ENCODE measurements at places on chromosomes 4 and X.
A peak's percentile ranks its signal among the peaks of the same experiment; 100 is the strongest.

GRCh38 chrX:148905400-148905799, 405.0 kb downstream of the AFF2 start:
- DNase-seq, result no peak

DNA sequence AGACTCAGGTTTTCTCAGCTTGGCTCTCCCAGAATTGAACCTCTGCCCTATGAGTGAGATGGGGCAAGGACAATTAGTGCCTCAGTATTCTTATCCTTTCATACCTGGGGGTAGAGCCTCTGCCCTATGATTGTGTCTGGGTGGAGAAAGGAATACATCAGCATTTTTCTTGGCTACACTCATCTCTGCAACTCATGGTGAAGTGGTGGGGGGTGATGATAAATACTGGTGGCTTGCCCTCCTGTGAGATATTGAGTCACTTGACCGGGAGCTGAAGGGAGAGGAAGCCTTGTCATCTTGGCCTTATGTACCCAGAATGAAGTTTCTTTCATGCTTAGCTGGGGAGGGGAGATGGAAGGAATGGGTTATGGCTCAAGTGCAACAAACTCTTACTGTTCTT, 71.3 kb upstream of the ENOX2 start:
- DNase-seq, result no peak

DNA sequence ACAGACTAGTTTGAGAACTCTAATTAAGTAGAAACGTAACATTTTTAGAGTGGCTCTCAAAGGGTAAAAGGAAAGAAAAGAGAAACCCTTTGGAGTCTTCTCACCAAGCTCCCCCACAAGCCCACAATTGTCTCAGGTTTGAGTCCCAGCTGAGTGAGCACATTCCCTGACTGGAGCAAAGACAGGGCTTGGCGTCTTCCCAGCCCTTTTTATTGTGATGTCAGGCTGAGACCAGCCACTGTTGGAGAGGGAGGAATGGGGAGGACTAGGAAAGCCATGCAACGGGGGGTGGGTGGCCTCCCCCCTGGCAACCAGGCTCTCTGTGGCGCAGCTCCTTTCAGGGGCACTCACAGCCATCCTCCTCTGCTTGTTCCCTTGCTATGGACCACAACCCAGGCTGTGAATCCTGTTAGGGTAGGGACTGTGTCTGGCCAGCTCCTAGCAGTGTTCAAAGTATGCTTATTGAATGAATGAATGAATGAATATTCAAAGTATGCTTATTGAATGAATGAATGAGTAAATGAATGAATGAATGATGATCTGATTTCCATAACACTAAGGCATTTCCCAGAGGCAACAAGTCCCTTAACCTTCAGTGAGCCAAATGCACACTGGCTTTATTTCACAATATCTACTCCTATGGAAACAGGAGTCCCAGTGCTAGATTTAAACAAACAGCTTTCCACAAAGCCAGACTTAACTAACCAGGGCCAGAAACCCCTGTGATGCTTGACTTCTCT, 413.3 kb downstream of the MID1IP1 start:
- no peak for DNase-seq

- no peak for DNase-seq
These were observed 145.6 kb upstream of the DCAF8L1 start for GRCh38 chrX:28126886-28127285.

DNA sequence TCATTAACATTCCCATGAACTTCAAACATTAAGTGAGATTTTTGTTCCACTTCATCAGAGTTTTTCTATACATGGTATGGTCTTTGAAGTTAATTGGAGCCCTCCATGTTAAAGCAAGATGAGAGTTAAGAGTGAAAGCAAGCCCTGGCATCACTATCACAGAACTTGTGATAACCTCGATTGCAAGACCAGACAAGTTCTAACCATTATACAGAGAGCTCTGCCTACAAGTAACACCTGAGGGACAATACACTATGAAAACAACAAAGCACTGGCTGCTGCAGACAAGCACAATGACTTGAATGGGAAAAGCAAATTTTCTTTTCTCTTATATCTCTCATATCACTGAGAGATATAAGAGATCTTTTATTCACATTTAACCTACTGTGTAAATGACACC, 126.6 kb upstream of the GYPA start:
- DNase-seq, result no peak

- DNase-seq, result no peak
These were observed 1217.0 kb upstream of the PRKX start for GRCh38 chrX:4930426-4930825.

GRCh38 chr4:158527516-158527915, 5.8 kb downstream of the RXFP1 start:
- DNase-seq, result no peak

- DNase-seq, result no peak
These were observed 454 bp downstream of the BTC start for GRCh38 chr4:74793757-74794381.

DNA sequence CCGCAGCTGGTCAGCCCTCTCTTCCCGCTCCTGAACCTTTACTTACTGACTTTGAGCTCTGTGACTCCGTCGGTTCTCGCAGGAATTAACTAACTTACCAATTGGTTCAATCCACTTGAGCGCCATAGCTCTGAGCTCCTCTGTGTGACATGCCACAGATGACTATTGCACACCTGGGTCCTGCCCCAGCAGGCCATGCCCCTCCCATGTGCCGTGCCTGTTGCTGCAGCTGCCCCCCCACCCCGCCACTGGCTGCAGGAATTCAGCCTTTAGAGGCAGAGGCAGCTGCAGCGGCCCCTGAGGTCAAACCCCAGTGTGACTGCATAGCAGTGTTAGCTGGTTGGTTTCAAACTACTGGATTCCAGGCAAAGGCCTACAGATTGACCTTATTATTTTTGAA, 70.6 kb downstream of the MTMR1 start:
- no peak for DNase-seq

DNA sequence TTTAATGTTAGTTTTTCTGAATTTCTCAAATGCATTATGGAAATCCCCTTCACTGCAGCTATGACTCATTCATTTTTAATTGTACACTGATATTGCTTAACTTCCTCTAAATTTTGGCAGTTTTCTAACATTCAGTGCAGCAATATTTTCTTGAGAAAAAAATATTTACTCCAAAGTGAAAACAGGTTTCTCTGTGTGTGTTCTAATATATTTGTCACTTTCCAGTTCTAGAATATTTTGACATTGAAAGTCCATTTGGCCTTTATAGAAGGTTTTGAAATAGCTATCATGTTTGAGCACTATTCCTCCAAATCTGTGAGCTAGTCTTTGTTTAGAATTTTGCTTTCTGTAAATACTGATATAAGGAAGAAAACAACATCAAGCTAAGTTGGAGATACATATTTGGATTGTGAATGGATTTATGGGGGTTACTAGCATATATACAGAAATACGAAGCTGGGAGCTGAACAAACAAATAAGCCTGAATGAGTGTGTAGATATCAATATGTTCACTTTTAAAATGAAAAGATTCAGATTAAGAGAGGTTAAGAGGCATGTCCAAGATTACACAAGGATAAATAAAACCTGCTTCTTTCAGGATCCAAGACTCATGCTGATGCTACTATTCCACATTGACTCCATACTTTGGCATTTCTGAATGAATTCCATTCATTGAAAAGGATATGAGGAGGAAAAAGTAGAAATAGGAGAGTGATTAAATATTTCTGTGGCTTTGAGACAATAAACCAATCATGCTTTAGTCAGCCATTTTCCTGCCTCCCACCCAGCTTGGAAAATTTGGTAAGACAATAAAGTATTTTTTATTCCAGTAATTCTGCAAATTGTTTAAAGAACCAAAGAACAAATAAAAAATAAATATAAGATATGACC, 57.3 kb upstream of the SLIT2 start:
- peak; percentile 78 for DNase-seq

DNA sequence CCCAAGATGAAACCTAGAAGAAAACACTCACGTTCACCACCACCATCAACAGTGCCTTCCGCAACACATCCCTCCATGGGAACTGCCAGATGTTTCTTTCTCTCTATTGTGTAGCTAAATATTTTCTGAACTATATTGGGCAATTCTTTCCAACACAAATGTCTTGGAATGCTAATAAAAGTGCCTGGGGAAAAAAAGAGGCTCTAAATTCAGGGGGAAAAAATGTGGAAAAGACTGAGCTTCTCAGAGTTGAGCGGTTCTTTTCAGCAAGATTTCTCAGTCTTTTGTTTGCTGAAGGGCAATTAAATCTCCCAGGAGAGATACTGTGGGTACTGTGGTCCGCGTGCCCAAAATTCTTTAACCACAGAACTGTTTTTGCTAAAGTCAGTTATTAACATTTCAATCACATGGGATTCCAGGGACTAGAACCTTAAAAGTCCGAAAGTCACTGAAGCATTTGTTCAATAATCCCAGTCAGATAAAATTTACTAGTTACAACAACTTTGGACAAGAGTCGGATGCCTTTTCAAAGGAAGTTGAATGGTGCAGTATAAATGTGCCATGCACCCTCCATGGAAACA, 51.9 kb upstream of the DHRSX start:
- DNase-seq, result peak; percentile 98

DNA sequence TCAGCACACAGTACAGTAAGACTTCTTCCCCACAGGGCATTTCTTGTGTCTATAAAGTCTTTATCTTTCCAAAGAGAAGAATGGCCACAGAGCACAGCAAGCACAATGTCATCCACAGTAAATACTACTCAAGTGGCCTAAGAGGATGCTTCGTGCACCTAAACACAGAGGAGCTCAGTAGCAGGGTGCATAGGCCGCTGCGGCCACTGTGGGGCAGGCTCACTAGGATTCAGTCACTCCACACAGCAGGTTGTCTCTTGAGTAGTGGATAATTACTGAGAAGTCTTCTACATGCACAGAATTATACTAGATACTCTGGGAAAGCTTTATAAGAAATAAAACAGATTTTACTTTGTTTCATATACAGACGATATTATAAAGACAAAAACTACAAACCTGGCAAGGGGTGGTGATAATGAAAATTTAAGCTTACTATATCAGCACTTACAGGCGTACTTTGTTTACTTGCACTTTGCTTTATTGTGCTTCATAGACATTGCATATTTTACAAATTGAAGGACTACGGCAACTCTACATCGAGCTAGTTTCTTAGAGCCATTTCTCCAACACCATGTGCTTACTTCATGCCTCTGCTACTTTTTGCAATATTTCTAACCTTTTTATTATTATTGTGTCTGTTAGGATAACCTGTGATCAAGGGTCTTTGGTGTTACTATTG, 78.5 kb downstream of the PRDM5 start:
- DNase-seq, result no peak

DNA sequence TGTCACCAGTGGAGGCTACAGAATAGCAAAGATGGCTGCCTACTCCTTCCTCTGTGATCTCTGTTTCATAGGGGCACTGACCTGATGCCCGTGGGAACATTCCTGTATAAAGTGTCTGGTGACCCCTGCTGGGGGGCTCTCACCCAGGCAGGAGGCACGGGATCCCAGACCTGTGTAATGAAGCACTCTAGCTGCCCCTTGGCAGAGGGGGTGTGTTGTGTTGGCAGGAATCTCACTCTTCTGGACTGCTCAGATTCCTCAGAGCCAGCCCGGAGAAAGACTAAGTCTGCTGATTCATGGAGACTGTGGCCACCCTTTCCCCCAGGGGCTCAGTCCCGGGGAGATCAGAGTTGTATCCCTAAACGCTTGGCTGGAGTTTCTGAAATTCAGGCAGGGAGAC, 648.3 kb downstream of the SPRY1 start:
- DNase-seq, result no peak

GRCh38 chr4:39525822-39526690, 1.2 kb downstream of the UGDH start:
- DNase-seq, result no peak

- no peak for DNase-seq
These were observed 50.8 kb upstream of the MND1 start for GRCh38 chr4:153293742-153294057.

DNA sequence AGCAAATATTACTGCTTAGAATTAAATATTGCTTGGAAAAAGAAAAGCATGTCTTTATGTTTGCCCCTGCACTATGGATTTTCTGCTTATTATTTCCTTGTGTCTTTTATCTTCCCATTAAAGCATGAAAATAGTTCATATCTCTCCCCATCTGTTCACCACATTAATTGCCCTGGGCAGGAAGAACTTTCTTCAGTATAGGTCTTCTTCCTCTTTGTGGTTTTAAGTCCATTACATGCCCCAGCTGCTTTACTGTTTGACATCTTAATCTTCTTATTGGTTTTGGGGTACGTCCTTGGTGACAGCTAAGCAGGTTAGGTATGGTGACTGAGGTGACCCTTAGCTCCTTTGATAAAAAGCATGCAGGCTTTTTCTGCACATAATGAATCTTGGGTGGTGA, 157.3 kb downstream of the AASDH start:
- no peak for DNase-seq

GRCh38 chrX:28649541-28649940, 62.3 kb downstream of the IL1RAPL1 start:
- DNase-seq, result no peak

GRCh38 chrX:118259213-118259612, 86.7 kb upstream of the WDR44 start:
- no peak for DNase-seq

- no peak for DNase-seq
These were observed 531 bp upstream of the MANBA start for GRCh38 chr4:102761296-102761701.

- DNase-seq, result peak; percentile 56
These were observed 10.6 kb downstream of the MSN start for GRCh38 chrX:65677954-65678469.

GRCh38 chrX:48945517-48946348, 11.7 kb downstream of the OTUD5 start:
- no peak for DNase-seq

- DNase-seq, result no peak
These were observed 27.4 kb upstream of the MRFAP1 start for GRCh38 chr4:6612961-6613675.

DNA sequence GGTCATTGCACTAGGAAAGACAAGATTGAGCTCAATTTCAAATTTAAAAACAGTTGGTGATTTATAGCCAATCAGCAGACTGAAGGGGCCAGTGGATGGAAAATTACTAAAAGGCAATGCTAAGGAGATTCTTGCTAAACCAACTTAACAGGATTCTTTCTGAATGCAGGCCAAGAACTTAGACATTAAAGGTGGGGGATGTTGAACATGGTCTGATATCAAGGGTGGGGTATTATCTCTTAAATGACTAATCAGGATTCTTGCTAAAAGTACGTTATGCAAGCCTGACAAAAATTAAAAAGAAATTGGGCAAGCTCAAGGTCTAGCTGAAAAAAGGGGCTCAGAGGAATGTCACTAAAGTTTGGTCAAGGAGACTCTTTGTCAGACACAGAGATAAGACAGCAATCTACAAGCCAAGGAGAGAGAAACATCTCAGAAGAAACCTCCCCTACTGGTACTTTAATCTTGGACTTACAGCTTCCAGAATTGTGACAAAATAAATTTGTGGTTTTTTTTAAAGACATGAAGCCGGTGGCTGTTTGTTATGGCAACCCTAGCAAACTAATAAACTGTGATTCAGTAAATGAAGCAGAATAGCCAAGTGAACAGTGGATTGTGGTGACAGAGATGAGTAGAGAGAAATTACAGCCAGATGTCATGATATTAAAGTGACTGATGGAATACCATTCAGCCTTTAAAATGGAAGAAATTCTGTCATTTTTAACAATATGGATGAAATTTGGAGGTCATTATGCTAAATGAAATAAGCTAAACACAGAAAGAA, 120.3 kb upstream of the KLHL4 start:
- DNase-seq, result no peak
